ENCODE measurements at places on chromosomes 7 and 10.

GRCh38 chr10:124648738-124649137 lies 95.4 kb downstream of the FAM53B start:
- peak; percentile 66 for DNase-seq

DNA sequence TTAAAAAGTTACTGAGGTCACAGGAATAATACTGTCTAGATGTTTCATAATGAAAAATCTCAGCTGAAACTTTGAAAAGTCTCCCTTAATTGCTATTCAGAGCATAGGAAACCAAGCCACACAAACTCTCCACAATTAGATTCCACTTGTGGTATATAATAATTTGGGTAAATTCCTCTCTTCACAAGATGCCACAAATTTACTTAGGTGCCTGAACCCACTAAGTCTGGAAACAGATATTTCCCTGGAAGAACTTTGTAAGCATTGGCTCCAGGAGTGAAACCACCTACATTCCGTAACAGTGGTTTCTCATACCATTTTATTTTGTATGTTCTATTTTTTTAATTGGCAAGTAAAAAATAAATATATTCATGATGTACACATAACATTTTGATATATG lies 493.4 kb downstream of the SEMA3D start:
- no peak for DNase-seq

GRCh38 chr10:14459665-14460064 lies 128.9 kb upstream of the FRMD4A start:
- no peak for DNase-seq

- DNase-seq, result no peak
Measured at GRCh38 chr7:131625817-131626372, 69.5 kb upstream of the PODXL start.

DNA sequence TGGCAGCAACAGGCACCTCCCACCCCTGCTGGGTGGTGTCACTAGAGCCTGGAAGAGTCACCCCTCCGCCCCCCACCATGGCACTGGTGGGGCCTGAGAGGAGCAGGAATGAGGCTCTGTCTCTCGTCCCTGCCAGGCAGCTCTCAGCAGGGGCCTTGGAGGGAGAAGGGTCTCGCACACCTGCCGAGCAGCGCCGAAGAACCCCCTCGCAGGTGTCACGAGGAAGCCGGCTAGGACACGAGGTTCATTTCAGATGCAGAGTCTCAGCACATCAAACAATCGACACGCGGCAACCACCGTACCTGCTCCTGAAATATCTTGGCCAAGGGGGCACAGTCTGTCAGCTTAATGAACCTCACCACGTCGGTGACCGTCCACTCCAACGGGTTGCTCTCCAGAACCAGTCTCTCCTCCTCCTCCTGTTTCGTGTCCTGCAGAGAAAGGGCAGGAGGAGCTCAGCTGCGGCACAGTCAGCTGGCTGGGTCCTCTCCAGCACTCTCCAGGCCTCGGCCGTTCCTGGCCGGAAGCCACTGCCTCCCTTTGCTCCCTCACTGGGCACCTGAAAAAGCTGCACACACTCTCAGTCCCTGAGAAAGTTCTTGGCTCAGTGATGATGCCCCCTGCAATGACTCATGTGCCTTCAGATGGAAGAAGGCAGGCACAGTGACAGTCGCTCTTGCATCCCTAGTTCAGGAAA lies 240.1 kb downstream of the SFMBT2 start:
- no peak for DNase-seq

GRCh38 chr7:157561816-157562410 lies 225.1 kb downstream of the DNAJB6 start:
- no peak for DNase-seq

GRCh38 chr10:111114758-111115500 lies 38.1 kb downstream of the ADRA2A start:
- DNase-seq, result no peak

DNA sequence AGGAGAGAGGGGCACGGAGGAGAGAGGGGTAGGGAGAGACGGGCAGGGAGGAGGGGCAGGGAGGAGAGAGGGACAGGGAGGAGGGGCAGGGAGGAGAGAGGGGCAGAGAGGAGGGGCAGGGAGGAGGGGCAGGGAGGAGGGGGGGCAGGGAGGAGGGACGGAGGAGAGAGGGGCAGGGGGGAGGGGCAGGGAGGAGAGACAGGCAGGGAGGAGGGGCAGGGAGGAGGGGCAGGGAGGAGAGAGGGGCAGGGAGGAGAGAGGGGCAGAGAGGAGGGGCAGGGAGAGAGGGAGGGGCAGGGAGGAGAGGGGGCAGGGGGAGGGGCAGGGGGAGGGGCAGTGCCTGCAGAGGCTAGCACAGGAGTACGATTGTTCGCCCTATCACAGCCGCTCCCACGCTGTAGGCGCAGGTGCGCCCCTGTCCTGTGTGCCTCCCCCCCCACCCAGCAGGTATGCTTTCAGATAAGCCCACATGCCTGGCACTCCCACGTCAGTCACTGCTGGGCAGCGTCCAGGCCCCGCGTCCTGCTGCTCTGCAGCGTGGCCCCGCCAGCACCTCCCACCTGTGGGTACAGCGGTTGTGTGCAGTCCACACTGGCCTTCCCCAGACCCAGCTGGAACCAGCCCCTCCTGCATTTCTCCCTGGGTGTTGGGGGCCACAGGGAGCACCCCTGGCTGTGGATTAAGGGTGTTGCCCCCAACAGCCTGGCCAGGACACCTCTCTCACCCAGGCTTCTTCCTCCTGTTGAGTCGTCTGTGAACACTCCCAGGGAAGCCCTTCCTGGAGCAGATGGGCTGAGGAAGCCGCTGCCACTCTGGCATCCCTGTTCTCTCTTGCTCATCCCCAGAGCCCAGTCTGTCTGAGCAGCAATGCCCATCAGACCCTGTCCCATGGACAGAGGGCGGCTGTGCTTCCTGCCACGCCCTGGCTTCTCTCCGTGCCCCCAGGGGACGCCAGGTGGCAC lies 10.8 kb downstream of the NKX6-2 start:
- DNase-seq, result no peak

DNA sequence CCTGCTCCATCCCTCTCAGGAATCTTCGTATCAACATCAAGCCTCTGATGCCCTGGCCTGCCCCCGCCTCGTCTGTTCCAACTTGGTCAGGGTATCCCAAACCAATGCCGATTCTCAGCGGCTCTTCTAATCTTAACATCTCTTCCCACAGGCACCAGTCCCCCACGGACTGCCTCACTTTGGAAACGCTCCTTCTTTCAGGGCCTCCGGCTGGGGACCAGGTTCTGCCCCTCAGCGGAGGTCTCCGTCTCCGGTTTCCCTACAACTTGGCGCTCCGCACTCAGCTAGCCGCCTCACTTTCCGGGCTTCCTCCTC lies 488 bp downstream of the ABCF2 start:
- no peak for DNase-seq

- DNase-seq, result no peak
Measured at GRCh38 chr7:125061776-125062397, 132.3 kb upstream of the POT1 start.

DNA sequence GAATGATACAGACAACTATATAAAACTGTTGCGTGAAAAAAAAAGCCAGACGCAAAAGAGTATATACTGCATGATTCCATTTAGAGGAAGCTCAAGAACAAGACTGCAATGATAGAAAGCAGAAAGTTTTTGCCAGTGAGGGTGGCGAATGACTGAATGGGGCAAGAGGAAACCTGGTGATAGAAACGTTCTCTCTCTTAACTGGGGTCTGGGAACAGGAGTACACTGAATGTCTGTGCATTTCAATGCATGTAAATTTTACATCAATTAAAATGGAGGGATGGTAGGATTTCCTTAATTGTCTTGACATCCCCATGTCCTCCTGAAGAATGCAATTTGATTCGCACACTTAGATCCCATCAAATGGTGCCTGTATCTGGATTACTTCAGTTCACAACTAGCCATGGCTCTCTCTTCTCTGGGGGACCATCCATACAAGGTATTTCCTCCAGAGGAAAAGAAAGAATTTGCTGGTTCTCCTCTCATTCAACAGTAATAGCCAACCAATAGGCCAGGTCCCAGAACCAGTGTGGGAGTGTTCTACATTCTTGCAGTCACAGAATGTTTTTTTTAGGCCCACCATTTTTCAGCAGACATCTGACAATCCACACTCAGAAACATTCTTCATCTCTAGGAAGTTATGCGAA lies 221.0 kb upstream of the KLF14 start:
- DNase-seq, result no peak

DNA sequence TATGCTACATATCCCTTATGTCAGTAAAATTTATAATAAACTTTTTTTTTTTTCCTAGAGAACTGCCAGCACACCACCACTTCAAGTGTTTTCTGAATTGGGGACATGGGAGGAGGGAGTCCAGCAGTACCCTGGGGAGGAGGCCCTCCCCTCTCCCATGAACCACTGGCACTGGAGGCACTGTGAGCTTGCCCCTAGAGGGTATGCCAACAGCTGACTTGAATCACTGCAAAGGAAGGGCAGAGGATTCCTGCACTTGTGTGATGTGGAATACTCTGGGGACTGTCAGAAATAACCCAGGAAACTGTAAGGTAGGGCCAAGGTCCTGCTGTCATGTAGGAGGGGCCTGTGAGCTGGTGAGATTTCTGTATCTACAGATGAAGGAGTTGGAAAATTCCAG lies 8.5 kb upstream of the ARMS2 start:
- no peak for DNase-seq

GRCh38 chr7:16915405-16915804 lies 33.6 kb upstream of the AGR3 start:
- DNase-seq, result no peak

- no peak for DNase-seq
Measured at GRCh38 chr7:65449505-65449852, 75.8 kb downstream of the ZNF92 start.

- DNase-seq, result no peak
Measured at GRCh38 chr10:121819049-121819448, 108.8 kb downstream of the ATE1 start.

Measured in CD8-positive, alpha-beta T cell (primary cell).